NCI-H1436 (cell line): ENCODE measurements at places on chromosomes 11 and 22.

GRCh38 chr11:95950905-95951304, 27.0 kb upstream of the MTMR2 start:
- no peak for DNase-seq

DNA sequence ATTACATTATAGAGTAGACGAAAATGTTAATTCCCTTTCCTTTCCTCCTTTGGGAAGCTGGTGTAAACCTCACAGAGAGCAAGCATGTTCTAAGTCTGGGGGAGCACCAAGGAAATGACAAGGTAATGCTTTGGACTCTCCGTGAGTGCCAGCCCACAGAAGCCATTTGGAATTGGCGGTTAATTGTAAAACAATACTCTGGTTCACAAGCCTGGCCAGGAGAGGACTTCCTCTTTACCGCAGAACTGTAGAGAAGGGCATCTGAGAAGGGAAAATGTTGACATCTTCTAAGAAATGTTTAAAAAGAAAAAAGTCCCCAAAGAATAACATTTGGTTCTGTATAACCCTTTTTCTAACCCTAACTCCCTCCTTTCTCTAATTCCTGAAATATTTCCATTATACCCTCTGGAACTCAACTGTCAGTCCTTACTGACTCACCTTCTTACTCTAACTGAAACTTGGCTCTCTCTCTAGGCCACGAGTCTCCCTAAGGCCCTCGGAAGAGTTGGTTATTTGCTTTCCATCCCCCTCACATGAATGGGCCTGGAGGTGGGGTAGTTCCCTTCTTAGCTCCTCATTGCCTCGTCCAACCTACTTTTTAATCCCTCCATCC, 379.8 kb downstream of the SOX6 start:
- no peak for DNase-seq

DNA sequence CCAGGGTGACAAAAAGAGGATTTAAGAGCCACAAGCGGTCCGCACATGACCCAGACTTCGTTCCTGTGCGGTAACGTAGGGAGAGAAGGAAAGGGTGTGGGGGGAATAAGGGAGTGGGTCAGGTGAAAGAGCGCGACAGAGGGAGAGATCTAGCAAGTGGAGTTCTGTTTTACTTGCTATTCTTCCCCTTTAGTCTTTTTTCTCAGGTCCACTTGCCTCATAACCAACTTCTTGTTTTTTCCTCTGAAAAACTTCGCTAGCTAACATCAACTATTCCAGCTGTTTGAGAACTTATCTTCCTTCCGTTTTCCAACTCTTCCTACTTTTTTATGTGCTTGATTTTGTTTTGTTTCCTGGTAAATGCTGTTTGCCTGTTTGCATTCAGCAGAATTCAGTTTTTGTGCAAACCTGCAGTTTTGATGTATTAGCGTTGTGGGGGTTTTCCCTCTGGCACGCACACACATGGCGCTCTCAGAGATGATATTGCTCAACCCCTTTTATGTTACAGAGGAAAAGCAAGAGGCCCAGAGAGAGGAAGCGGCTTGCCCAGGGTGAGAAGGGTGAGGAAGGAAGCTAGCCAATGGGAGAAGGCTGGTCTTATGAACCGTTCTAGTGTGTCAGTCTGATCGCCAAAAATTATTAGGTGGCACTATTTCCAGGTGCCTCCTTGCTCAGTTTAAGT, 592 bp upstream of the CTSC start:
- DNase-seq = no peak

GRCh38 chr11:15119352-15119751, 4.6 kb downstream of the INSC start:
- DNase-seq = no peak

DNA sequence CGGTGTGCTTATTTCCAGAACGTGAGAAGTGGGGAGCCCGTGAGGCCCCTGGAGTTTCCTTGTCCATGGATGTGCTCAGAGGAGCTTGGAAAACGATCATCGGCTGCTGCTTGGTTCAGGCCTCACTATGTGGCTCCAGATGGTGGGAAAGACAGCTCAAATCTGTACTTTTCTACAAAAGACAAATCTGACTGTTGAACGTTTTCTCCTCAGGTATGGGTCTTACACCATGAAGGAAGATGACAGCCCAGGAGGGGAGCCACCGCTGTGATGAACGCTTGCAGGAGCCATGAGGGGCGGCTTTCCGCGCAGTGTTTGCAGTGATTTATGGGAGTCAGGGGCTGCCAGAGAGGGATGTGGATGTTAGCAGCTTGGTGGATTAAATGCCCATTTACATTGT, 109.4 kb upstream of the E2F8 start:
- no peak for DNase-seq

DNA sequence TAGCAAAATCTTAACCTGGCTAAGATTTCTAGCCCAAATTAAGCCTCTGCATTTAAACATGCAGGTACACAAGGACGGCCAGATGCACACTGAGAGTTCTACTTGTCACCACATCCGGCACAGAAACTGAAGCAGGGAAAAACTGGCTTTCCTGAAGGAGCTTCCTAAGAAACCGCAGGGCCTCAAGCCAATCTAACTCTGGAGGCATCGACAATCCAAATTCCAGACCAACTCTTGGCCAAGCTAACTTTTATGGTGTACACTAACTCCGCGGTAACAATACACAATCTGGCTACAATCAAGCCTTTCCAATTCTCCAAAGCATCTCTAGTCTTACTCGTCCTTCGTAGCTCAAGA, 1.2 kb downstream of the MSANTD2 start:
- no peak for DNase-seq

DNA sequence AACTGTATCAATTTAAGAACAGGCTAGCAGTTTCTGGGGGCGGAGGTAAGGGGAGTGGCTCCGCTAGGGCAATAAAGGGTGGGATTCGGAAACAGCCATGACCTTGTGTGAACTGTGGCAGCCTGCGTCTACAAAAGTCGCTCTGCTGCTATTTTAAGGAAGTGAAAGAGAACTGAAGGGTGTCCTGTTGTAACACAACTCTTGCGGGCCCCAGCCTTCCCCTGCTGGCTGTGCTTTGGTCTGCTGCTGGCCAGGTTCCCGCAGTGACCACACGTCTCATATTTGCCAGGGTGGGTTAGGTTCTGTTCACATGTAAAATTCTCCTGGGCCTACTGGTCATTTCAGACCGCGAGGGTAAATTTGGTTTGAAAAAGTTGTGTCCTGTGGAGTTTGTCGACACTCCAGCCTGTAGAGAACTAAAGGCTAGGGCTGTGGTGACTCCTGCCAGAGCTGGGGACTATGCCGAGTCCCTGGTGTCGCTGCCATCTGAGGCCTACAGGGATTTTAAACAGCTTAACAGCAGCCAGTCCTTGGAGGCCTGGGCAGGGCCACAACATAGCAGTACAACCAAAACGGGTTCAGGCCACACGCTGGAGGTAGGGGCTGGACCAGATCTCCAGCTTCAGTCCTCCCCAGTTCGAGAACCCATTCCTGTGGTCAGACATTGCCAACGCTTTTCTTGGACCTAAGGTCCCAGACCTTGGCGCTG, 1.1 kb upstream of the PPFIBP2 start:
- DNase-seq = no peak

- DNase-seq = no peak
Measured at GRCh38 chr11:89489930-89490329, 1.2 kb downstream of the NOX4 start.

- DNase-seq = no peak
Measured at GRCh38 chr22:45978275-45978713, 1.3 kb upstream of the WNT7B start.

DNA sequence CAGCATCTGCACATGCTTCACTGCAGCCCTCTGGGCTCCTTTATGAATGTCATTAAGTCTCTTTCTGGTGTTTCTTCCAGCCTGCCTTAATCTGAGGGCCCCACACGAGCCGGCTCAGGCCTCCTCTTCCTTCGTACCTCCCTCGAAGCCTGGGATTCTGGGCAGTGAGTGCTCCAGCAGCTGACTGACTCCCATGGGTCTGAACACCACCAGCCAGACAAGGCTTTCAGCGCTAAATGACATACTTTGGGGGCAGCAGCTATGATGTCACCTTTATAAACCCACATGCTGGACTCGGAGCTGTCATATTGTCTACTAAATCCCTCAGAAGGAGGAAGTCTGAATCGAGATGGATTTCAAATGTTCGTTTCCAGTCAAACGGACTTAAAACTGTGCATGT, 127.1 kb downstream of the TRIM29 start:
- no peak for DNase-seq

GRCh38 chr11:47099214-47099917, 77.3 kb downstream of the ARFGAP2 start:
- DNase-seq = peak; percentile 36

GRCh38 chr22:40308999-40309573, 37.2 kb upstream of the ADSL start:
- no peak for DNase-seq

- DNase-seq = peak; percentile 44
Measured at GRCh38 chr22:35728639-35729308, 11.1 kb downstream of the APOL5 start.

DNA sequence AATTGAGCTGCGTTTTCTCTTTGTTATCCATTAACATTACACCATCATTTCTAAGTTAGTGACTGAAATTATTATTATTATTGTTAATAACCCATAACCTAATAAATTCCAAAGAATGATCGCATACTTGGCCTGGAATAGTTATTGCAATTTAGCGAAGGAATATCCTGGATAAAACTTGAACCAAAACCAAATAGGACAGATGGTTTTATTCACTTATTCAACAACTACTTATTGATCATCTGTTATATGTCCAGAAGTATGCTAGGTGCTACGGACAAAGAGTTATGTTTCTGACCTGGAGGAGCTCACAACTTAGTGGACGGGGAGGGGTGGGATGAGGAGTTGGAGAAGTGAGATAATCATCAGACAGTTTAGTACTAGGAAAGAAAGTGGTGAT, 44.8 kb upstream of the ARHGAP20 start:
- DNase-seq = no peak

- DNase-seq = no peak
Measured at GRCh38 chr22:36641902-36642640, 61.5 kb downstream of the CACNG2 start.
